ENCODE measurements at places on chromosomes 12 and 14. TPM values are rescaled to one million over a fixed set of nuclear protein-coding genes. Genes with fewer than 3 reads are reported as not detected.
A peak's percentile ranks its signal among the peaks of the same experiment; 100 is the strongest.

Gene SIX4
- 4.1 TPM for total RNA-seq

Gene NUAK1
- 6.9 TPM for total RNA-seq

Gene SLCO1B1
- total RNA-seq, result not detected

DNA sequence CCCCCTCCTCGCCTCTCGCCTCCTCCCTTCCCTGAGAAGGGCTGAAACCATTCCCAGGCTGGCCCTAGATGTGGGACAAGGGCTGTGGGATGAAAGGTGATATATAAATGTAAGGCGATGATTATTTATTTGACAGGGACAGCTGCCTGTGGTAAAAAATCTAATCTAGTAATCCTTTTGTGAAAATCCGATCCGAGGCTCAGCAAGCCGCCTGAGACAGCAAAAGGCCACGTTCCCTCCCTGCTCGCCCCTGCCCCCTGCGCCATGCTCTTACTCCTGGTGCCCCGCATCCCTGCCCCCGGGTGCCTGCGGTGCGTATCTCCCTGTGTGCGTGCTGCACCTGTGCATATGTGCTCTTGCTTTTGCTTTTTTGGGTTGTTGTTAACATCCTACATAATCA, 65.2 kb downstream of the TSPAN9 start:
- DNase-seq, result no peak

DNA sequence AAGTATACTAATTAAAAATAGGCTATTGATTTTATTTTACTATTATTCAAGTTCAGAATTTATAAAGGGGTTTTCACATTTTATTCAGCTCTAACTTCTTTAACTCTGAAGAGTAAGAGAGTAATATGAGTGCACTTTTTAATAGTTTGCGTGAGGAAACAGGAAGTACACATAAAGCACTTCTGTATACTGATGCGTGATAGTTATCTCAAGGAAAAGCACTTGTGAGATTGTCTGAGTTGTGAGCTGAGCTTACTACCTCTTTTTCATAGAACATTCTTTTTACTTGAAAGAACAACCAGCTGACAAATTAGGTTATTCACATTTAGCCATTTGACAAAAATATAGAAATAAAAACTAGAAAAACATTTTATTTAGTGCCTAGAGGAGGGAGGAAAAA, 1.9 kb downstream of the RAD51AP1 start:
- no peak for DNase-seq

DNA sequence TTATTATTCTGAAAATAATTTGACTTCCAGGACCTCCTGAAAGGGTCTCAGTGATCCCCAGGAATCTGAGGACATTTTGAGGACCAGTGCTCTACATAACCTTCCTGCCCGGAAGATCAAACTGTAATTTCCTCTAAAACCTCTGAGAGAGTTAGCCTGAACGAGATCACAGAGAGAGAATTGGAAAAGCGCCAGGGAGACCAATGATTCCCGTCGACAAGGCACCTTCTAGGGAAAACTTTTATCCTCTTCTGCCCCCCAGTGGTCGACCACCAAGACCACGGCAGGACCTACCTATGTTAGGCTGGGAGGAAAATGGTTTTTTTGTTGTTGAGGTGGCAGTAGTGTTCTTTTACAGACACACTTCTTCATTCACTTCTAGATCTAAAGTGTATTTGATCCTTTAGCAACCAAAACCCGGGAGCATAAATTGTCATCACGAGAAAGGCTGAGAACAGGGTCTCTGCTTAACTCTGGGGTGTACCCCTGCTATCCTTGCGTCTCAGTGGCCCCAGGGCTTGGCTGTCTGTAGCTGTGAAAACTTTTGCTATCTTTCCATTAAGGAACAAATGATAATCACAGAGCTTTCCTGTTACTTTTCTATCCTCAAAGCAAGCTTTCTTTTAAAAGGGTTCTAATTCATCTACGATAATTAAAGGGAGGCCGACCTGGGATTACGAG, 62.9 kb upstream of the NID2 start:
- peak; percentile 89 for DNase-seq

DNA sequence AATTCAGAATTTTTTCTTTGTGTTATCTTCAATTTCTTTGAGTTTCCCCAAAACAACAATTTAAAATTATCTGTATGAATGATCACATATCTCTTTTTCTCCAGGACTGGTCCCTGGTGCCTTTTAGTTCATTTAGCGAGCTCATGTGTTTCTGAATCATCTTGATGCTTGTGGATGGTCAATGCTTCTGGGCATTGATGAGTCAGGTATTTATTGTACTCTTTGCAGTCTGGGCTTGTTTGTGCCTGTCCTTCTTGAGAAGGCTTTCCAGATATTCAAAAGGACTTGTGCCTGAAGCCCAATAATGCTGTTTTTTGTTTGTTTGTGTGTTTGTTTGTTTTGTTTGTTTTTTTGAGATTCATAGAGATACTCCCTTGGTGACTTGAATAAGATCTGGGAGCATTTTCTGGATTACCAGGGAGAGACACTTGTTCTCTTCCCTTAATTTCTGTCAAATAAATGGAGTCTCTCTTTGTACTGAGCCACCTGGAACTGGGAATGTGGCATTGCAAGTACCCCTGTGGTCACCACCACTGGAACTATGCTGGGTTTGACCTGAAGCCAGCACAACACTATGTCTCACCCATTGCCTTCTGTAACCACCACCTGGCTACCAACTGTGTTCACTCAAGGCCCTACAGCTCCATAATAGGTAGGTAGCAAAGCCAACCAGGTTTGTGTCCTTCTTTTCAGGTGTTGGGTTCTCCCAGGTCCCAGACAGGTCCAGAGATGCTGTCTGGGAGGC, 56.3 kb downstream of the SLC6A15 start:
- DNase-seq, result no peak

- peak; percentile 91 for DNase-seq
Observed at GRCh38 chr12:89949457-89950195, 241.0 kb upstream of the ATP2B1 start.

DNA sequence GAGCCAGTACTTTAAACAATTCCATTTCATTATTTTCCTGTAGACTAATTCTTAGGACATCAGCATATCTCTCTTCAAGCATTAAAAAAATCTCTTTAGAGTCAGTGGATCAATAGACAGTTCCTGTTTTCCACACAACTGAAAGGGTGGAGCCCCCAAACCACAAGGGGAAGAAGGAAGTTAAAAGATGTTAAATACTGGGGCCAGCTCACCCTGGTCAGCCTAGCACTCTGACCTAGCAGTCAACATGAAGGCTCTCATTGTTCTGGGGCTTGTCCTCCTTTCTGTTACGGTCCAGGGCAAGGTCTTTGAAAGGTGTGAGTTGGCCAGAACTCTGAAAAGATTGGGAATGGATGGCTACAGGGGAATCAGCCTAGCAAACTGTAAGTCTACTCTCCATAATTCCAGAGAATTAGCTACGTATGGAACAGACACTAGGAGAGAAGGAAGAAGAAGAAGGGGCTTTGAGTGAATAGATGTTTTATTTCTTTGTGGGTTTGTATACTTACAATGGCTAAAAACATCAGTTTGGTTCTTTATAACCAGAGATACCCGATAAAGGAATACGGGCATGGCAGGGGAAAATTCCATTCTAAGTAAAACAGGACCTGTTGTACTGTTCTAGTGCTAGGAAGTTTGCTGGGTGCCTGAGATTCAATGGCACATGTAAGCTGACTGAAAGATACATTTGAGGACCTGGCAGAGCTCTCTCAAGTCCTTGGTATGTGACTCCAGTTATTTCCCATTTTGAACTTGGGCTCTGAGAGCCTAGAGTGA, at the start of gene LYZ:
TSS of gene LYZ (plus strand) at position 220 of the 777 bp plus-strand sequence. CDS start at position 248, 28 bp downstream.
- DNase-seq, result no peak

- peak; percentile 1 for DNase-seq
Observed at GRCh38 chr12:129101404-129101803, 248.1 kb downstream of the GLT1D1 start.

GRCh38 chr12:102527171-102527720, 46.9 kb upstream of the IGF1 start:
- DNase-seq, result peak; percentile 27

DNA sequence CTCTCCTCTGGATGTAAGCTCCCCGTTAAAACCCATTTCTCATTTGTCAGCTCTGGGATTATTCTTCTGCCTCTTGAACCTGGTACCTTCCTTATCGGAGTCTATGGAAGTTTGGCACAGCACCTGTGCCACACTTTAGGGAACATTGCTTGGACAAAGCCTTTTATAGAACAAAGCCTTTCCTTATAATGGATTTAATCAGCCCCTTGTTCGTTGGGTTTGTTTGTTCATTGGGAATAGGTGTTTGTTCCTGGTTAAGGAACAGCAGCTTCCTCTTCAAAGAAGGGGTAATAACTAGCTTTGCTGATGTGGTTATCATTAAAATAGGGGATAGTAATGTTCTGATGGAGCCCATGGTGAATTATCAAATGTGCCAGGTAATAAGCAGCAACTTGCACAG, 70.4 kb downstream of the NRXN3 start:
- no peak for DNase-seq

DNA sequence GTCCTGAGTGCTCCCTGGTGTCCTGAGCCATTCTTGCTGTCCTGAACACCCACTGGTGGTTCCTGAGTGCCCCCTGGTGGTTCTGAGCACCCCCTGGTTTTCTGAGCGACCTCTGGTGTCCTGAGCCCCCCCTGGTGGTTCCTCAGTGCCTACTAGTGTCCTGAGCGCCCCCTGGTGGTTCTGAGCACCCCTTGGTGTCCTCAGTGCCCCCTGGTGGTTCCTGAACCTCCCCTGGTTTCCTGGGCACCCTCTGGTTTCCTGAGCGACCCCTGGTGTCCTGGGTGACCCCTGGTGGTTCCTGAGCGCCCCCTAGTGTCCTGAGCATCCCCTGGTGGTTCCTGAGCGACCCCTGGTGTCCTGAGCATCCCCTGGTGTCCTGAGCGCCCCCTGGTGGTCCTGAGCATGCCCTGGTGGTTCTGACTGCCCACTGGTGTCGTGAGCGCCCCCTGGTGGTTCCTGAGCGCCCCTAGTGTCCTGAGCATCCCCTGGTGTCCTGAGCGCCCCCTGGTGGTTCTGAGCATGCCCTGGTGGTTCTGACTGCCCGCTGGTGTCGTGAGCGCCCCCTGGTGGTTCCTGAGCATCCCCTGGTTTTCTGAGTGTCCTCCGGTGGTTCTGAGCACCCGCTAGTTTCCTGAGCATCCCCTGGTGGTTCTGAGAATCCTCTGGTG, 473.1 kb downstream of the TMEM121 start:
- peak; percentile 36 for DNase-seq

- no peak for DNase-seq
Observed at GRCh38 chr12:16579041-16579440, 26.9 kb downstream of the LMO3 start.

GRCh38 chr12:105736498-105736897, 402.3 kb downstream of the NUAK1 start:
- DNase-seq, result no peak

DNA sequence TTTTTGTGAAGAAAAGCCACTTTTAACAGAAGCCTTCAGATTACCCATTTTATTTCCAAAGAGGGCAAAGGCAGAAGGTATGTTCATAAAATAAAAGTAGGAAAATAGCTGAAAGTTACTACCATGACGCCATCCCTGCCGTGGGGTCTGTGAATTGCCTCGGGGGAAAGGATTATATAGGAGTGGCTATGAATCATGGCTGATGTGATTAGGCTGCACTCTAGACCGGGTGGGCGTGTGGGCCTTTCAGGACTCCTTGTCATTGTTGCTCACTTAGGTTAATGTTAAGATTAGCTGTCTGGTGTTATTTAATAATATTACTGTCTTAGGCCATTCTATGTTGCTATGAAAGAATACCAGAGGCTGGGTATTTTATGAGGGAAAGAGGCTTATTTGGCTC, 195.5 kb downstream of the EGLN3 start:
- peak; percentile 47 for DNase-seq

DNA sequence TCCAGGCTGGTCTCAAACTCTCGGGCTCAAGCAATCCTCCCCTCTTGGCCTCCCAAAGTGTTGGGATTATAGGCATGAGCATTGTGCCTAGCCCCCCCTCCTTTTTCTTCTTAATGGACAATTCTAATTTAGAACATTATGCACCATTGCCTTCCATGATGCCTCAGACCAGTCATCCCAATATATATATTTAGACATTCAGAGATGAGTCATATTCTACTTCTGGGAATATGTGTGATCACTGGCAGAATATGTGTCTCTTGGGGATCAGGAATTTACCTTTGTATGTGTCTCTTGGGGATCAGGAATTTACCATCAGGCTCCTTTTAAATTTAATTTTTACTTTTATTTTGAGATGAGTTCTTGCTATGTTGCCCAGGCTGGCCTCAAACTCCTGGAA, 7.5 kb upstream of the CCDC177 start:
- DNase-seq, result no peak

DNA sequence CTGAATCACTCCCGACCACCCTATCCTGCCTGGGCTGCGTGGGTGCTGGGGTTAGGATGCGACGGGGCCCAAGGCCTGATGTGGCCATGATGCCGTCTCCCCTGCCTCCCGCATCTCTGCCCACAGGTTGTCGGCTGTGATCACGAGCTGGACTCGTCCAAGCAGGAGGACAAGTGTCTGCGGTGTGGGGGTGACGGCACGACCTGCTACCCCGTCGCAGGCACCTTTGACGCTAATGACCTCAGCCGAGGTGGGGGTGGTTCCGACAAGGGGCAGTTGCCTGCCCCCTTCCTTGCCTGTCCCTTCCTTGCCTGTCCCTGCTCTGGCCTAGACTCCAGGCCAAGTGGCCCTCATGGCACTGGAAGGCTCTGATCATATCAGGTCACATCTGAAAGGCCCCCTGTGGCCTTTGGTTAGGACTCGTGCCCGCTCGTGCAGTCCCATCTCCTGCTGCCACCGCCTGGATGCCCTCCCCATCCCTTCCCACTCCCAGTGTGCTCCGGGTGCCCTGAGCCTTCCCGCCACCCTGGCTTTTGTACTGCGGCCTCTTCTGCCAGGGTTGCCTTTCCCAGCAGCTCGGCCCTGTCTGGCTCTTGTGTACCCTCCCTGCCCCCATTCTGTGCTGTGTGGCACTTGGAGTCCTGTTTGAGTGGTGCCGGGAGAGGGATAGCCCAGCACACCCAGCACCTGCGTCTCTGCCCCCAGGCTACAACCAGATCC, 13.6 kb downstream of the PAPLN start:
- no peak for DNase-seq

DNA sequence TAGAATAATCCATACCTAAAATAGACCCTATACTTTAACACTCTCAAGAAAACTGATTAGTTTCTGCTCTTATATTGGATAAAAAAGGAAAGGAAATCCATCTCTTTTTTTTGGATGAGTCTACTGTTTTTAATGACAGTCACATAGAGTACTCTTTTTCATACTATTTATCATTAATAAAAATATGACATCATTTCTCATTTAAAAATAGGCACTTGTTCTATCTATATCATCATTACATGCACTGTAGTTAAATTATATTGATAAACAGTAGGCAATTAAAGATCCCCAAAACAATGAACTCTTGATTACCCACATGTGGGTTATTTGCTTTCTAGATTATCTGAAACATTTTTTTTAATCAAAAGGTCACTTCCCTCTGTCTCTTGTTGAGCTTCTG, 338.8 kb downstream of the NELL2 start:
- no peak for DNase-seq

DNA sequence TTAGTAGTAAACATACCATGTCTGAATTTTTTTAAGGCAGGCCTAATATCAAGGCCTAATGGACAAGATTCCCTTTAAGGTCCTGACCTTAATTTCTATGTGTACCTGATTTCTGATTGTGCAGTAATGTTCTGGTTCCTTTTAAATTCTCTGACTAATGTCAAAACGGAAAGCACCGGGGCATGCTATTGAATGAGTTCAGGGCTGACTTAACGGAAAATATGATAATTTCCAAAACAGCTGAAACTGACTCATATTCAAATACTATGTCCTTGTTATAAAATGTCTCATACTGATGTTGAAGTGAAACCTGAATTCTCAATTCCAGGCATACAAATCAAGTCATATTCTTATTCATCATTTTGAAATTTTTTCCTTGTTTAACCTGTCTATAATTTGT, 6.7 kb downstream of the TAS2R43 start:
- DNase-seq, result no peak

Data from RPMI7951 (cell line).